CMK (cell line): ENCODE measurements at places on chromosomes 3 and 15.

- DNase-seq = no peak
Observed at GRCh38 chr3:72114773-72115172, 329.8 kb upstream of the PROK2 start.

GRCh38 chr3:175260145-175260794 lies 401.1 kb downstream of the NAALADL2 start:
- no peak for DNase-seq

GRCh38 chr3:139846729-139847128 lies 88.3 kb upstream of the CLSTN2 start:
- DNase-seq = no peak

DNA sequence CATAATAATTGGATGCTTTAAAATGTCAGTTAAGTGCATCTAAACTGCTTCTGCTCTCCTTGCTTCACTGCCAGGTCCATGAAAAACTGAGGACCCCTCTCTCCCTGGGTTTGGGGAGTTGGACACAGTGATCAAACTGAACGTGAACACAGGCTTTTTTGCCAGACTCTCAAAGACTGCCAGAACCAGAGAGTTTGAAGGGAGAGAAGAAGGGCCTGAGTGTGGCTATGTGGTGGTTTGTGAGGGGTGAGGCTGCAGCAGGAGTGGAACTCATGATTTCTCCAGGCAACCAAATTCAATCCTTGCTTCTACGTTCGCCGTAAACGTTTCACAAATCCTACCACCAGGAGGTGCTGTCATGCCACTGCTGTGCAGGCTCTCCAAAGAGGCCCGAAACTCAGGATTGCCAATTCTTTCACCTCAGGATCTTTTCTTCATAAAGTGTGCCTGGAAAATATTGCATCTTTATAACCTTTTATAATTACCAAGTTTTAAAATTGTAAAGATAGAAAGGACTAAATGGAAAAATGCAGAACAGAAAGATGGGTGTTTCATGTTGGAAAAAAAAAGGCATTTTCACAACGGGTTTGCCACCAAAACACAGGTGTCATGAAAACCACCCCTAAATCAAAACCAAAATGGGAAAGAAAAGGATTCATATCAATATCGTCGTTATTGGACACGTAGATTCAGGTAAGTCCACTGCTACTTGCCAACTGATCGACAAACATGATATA lies 19.7 kb downstream of the TM4SF4 start:
- DNase-seq = peak; percentile 41

DNA sequence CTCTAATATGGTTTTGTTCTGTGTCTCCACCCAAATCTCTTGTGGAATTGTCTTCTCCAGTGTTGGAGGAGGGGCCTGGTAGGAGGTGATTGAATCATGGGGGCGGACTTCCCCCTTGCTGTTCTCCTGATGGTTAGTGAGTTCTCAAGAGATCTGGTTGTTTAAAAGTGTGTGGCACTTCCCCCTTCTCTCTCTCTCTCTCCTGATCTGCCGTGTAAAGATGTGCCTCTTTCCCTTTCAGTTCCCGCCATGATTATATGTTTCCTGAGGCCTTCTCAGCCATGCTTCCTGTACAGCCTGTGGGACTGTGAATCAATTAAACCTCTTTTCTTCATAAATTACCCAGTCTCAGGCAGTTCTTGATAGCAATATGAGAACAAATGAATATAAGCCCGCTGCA lies 33.1 kb downstream of the RETNLB start:
- DNase-seq = no peak

DNA sequence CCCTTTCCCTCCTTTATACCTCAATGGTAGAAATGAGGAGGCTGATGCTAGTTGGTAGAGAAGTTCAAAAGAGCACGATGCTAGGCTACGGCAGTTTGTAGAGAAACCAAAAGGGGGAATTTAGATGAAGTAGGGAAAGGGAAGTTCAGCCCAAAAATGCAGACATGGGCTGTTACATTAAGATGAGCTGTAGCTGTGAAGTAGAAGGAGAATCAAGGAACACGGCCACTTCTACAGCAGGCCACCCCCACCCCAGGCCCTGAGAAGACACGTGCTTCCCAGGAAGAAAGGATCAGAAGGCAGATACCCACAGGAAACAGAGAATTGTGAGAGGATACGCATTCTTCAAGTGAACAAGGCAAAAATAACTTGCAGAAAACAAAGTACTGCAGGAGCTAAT lies 2.1 kb upstream of the PARP14 start:
- DNase-seq = no peak

DNA sequence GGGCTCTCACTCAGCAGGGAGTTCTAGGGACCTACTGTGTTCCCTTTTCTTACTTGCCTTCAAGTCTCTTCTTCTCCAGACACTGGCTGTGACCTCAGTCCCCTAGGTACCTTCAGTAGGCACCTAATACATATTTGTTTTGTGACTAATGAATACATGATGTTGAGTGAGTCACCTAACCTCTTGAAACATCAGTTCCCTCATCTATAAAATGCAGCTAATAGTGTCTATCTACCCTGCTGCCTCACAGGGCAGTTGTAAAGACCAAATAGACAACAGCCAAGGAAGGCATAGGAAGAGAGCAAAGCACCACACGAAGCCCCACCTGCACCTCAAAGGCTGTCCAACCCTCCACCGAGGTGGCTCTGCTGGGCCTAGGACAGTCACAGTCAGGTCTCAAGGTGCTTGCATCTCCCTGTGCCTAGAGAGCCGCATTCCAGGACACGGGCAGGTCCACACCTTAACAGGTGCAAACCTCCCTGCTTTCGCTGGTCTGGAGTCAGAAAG lies 29.1 kb downstream of the DAPK2 start:
- no peak for DNase-seq
